Activated naive CD8-positive, alpha-beta T cell treated with anti-CD3 and anti-CD28 coated beads for 36 hours (primary cell): ENCODE measurements at places on chromosomes 3 and 15.

DNA sequence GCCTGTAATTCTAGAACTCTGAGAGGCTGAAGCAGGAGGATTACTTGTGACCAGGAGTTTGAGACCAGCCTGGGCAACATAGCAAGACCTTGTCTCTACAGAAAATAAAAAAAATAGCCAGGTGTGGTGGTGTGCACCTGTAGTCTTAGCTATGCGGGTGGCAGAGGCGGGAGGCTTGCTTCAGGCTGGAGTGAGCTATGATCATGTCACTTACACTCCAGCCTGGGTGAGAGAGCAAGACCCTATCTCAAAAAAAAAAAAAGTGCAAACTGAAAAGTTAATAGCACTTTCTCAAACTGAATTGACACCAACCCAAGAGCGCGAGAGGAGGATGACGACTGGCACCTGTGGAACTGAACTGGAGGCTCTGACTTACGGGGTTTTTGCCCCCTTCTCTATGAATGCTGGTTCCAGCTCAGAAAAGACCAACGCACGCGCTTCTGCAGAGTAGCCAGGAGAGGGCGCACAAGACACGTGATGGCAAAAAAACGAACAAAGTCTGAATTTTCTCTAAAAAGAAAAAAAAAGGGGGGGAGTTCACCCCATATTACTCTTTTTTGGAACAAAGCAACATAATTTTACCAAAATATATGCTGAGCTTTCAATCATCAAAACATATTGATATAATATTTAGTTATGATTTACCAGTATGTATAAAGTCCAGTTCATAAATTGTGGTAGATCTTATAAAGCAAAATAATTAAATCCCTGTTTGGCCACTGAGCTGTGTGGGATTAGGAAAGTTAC is 23.7 kb downstream of the CFAP92 start:
- DNase-seq, result peak; percentile 56

GRCh38 chr3:32972482-32973146 is 21.2 kb downstream of the CCR4 start:
- no peak for DNase-seq

GRCh38 chr3:152785051-152785450 is 49.9 kb upstream of the P2RY1 start:
- no peak for DNase-seq

DNA sequence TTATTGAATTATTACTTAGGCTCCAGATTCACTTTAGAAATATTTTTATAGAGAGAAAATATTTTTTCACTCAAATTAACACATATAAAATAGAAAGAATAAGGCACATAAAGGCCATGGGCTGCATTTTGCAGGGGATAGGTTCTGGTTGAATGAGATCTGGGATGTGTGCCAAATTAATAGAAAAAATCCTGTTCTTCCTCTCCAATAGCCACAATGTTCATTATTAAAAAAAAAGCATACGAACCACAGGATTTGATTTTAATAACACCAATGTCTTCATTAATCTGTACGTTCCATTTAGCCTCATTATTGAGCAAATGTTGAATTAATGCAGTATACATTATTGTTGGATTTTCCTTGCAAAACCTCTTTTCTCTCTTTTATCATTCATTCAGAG is 622.8 kb upstream of the AGTR1 start:
- no peak for DNase-seq

DNA sequence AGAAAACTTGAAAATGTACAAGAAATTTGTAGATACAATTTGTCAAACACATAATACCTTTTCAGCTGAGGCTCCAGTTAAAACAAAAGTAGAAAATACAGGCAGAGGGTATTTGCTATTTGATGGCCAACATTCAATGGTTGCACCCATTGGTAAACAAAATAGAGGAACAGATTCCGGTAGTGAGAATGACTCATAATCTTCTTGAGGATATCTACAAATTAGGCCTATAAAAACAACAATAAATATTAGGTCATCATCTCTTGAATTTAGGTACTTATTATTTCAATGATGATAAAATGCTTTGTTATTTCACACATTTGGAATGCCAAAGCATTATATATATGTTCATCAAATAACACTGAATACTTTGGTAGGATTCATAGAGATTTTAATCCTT is 53.4 kb downstream of the DENND4A start:
- DNase-seq, result no peak

DNA sequence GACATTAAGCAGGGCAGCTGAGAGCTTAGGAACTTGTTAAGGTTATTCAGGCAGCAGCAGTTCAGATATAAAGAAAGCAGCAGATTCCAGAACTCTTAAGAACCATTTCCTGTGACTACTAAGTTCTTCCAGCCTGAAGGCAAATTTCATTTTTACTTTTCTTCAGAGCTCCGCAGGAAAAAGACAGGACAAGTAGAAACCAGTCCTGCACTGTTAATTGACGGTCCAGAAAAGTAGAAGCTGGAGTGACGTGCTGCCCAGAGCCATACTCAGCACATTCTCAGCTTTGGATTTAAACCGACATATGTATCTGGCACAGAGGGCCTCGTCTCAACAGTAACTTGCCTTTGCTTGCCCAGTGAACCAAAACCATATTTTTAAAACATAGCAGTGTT is 219.4 kb upstream of the STRIT1 start:
- no peak for DNase-seq

GRCh38 chr3:116155841-116156240 is 289.4 kb downstream of the LSAMP start:
- no peak for DNase-seq
